Heart left ventricle (tissue), 16 donors: ENCODE measurements at places on chromosomes 12 and 14.

DNA sequence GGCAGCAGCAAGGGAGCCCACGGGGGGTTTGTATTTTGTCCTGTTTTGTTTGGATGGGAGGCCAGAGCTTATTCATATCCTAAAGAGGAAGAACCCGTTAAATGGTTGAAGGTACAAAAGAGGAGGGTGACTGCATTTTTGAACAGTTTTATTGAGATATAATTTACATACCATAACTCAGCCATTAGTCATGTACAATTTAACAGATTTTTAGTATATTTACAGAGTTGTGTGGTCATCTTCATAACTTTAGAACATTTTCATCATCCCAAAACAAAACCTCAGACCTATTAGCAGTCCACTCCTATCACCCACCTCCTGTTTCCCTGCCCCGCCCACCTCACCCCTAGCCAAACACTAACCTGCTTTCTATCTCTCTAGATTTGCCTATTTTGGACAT, 12.6 kb downstream of the NRDE2 start:
- no peak for DNase-seq
- no peak overlapping the region for H3K4me3 ChIP-seq
- H3K27ac ChIP-seq, result no peak overlapping the region
- peaks cover 51% of the 10 kb centered on the region for H3K36me3 ChIP-seq

GRCh38 chr12:4939418-4940023, 29.8 kb downstream of the KCNA1 start:
- H3K4me3 ChIP-seq, result no peak overlapping the region

- no peaks in the 10 kb centered on the region for H3K4me1 ChIP-seq
- no peak overlapping the region for H3K27ac ChIP-seq
- no peak overlapping the region for H3K4me3 ChIP-seq
- no peaks in the 10 kb centered on the region for H3K36me3 ChIP-seq
- DNase-seq, result no peak
Measured at GRCh38 chr12:58530742-58531062, 389.6 kb downstream of the LRIG3 start.

- H3K4me1 ChIP-seq, result peaks cover 68% of the 10 kb centered on the region
- no peaks in the 10 kb centered on the region for H3K27me3 ChIP-seq
- peak; percentile 88 for DNase-seq
- H3K27ac ChIP-seq, result peak within 1 kb of the TSS; percentile 93
Measured at GRCh38 chr12:56521590-56522371, at the start of gene RBMS2. TSS of gene RBMS2 (plus strand) at chr12:56521820. CDS start at chr12:56522024, 204 bp downstream.

DNA sequence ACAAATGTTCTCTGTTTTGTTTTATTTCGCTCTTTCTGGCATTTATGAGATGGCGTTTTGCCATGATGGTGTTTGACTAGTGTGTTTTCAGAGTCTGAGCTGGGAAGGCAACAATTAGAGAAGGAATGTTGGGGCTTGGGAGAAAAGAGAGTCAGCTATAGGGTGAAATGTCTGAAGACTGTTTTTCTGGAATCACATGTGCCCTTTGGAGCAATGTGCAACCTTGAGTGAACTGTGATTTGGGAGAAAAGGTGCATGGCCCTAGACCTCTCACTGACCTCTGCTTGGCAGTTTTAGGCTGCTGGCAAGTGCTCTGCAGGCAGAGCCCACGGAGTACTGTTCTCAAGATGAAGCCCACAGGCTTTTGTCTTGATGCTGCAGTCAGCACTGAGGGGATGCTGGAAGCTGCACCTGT, 379.9 kb upstream of the PDE3A start:
- H3K27ac ChIP-seq, result no peak overlapping the region
- no peaks in the 10 kb centered on the region for H3K4me1 ChIP-seq
- H3K27me3 ChIP-seq, result no peaks in the 10 kb centered on the region
- no peaks in the 10 kb centered on the region for H3K36me3 ChIP-seq
- DNase-seq, result no peak

- H3K4me1 ChIP-seq, result peaks cover 28% of the 10 kb centered on the region
- H3K27me3 ChIP-seq, result no peaks in the 10 kb centered on the region
- peak overlapping the region; percentile 69 for H3K4me3 ChIP-seq
Measured at GRCh38 chr14:105249182-105250007, 1.1 kb downstream of the BTBD6 start.

DNA sequence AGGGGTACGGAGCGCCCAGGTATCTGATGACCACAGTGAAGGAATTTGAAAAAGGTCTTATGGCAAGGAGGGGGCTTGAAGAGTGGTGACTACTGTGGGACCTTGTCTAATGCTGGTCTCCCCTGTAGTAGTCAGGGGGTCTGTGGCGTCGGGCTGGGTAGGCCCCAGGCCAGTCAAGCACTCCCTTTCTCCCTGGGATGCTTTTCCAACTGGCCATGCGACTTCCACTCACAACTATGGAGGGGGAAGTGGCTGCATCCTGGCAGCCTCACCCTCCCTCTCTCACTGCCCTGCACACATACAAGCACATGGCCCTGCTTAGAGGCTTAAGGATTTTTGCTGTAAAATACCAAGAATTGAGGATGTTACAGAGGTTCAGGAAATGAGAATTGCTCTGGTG, 4.1 kb downstream of the TSPAN11 start:
- H3K27ac ChIP-seq, result no peak overlapping the region
- H3K36me3 ChIP-seq, result no peaks in the 10 kb centered on the region
- peaks cover 13% of the 10 kb centered on the region for H3K4me1 ChIP-seq
- no peak overlapping the region for H3K4me3 ChIP-seq
- DNase-seq, result no peak

- H3K27ac ChIP-seq, result no peak overlapping the region
- H3K4me3 ChIP-seq, result no peak overlapping the region
- no peaks in the 10 kb centered on the region for H3K36me3 ChIP-seq
- DNase-seq, result peak; percentile 56
- peaks cover 45% of the 10 kb centered on the region for H3K27me3 ChIP-seq
- H3K4me1 ChIP-seq, result no peaks in the 10 kb centered on the region
Measured at GRCh38 chr12:114508529-114509129, 102.7 kb upstream of the TBX5 start.

GRCh38 chr12:124185971-124186686, 108.8 kb upstream of the RFLNA start:
- no peaks in the 10 kb centered on the region for H3K36me3 ChIP-seq
- no peaks in the 10 kb centered on the region for H3K27me3 ChIP-seq
- H3K4me1 ChIP-seq, result peaks cover 23% of the 10 kb centered on the region
- H3K27ac ChIP-seq, result no peak overlapping the region
- DNase-seq, result no peak
- H3K4me3 ChIP-seq, result no peak overlapping the region
